GM12878 (cell line): ENCODE measurements at places on chromosomes 1 and 21. TPM values are rescaled to one million over a fixed set of nuclear protein-coding genes. Genes with fewer than 3 reads are reported as not detected.

DNA sequence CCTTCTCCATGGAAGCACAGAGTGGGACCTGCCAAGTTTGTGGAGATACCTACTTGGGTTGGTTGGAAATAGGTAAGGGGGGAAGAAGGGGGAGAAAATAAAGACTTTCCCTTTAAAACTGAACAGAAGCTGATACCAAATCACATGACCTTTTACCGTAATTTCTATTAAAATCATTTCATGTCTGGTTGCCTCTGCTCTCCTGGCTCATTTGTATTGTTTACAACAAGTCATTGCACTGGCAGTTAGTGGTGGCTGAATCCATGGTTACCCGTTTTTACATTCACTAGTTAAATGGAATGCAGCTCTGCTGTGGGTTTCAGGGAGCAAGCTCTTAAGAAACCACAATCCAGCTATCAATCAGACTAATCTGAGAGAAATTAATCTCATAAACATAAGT, 353.7 kb upstream of the ESRRG start:
- no peaks in the 10 kb centered on the region for H3K36me3 ChIP-seq
- H3K27me3 ChIP-seq = no peaks in the 10 kb centered on the region; the same call in 1 of the 2 replicates
- DNase-seq = no peak
- no peak overlapping the region for H3K27ac ChIP-seq

DNA sequence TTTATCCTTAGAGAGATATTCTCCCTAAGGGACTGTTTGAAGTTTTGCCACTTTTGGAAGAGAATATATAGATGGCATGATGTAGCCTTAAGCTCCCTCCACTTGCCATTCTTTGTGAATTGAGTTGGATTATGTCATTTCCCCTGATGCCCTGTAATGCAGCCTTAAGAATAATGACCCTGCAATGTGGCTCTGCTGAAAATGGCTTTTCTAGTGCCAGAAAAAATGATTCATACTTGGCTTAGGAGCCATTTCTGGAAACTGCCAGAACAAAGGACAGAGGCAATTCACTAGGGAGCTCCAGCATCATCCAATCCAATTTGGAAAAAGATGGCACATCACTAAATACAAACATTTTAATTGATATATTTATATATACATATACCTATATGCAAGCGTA, 265.3 kb downstream of the SPATA17 start:
- no peaks in the 10 kb centered on the region for H3K36me3 ChIP-seq
- no peak for DNase-seq
- no peak overlapping the region for H3K4me3 ChIP-seq

GRCh38 chr1:183807549-183808168, 2.7 kb downstream of the RGL1 start:
- H3K4me1 ChIP-seq = peaks cover 21% of the 10 kb centered on the region; the same call in 1 of the 2 replicates
- no peaks in the 10 kb centered on the region for H3K27me3 ChIP-seq
- peak overlapping the region; percentile 90 for H3K4me3 ChIP-seq
- DNase-seq = peak; percentile 69
- no peaks in the 10 kb centered on the region for H3K36me3 ChIP-seq
- H3K27ac ChIP-seq = peak overlapping the region; percentile 93

Gene LORICRIN
- not detected in 2 replicates for total RNA-seq

GRCh38 chr21:15839026-15839425, 109.2 kb downstream of the USP25 start:
- no peak for DNase-seq
- no peaks in the 10 kb centered on the region; the same call in none of the 2 replicates for H3K36me3 ChIP-seq
- H3K27me3 ChIP-seq = no peaks in the 10 kb centered on the region
- H3K4me1 ChIP-seq = no peaks in the 10 kb centered on the region
- no peak overlapping the region for H3K4me3 ChIP-seq

Gene UMODL1
- 0.05 TPM in 1 of 2 replicates, not detected in the other for total RNA-seq

DNA sequence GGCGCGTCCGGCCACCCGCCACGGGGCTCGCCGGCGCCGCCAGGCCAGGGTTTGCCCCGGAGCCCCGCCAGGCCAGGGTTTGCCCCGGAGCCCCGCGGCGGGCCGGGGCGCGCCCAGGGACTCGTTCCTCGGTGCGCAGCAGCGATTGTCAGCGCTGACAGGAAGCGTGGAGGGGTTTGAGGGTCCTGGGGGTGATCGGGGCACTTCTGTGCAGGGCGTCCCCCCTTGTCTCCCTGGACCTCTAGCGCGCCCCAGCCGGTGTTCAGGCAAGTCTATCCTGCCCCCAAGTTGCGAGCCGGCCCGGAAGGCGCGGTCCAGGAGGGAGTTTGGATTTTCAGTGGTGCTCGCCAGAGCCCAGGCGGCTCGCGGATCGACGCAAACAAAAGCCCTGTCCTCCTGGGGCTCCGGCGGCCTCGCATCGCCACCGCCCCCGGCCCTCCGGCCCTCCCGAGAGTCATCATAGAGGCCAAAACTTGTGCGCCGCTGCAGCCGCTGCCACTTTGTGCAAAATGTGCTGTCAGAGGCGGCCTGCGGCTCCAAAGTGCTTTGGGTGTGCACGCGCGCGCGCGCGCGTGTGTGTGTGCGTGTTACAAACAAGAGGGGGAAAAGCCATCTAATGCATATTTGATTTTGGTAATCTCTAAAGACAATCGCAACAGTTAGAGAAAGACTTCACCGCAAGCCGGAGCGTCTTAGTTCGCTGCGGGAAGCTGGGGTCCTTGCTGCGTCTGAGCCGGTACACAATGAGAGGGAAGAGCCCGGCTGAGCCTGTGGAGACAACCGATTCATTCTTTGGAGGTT, 1.0 kb downstream of the ROR1 start:
- H3K4me3 ChIP-seq = no peak overlapping the region
- peaks cover 7% of the 10 kb centered on the region for H3K27me3 ChIP-seq
- no peaks in the 10 kb centered on the region for H3K4me1 ChIP-seq

Gene IFI16
- 185 and 196 TPM in 2 replicates for total RNA-seq

Gene GPR25
- total RNA-seq = not detected in 2 replicates

- H3K36me3 ChIP-seq = no peaks in the 10 kb centered on the region
- H3K27ac ChIP-seq = peak within 1 kb of the TSS; percentile 45
Observed at GRCh38 chr1:111739194-111739924, at the start of gene INKA2. Gene INKA2, minus strand, starts transcription at chr1:111739395. Its CDS starts 153 bp downstream, at chr1:111739242.

Gene WNT3A
- not detected in 2 replicates for total RNA-seq

DNA sequence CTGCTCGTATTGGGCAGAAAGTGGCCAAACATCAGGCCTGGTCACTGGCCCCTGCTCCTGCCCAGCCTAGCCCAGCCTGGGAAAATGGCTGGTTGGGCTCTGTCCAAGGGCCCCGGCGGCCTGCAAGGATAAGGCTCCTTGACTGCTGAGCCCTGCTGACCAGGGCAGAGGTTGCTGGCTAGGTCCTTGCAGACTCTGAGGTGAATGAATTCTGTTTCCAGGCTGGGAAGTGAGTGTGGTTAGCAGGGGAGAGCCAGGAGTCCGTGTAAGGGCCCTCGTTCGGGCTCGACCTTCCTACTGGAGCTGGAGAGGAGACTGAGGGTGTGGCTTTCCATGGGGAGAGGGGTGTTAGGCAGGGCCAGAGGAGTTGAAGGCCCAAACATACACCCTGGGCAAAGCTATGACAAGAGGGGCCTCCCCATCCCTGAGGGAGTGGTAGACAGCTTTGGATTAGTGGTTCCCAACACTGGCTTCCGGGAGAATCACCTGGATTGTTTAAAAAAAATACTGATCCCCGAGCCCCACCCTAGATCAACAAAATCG, 20.6 kb downstream of the CSF1 start:
- peaks cover 2% of the 10 kb centered on the region for H3K36me3 ChIP-seq
- no peaks in the 10 kb centered on the region for H3K27me3 ChIP-seq
- no peak for DNase-seq
- no peak overlapping the region for H3K4me3 ChIP-seq
- H3K27ac ChIP-seq = no peak overlapping the region

Gene ASH1L
- 23.9 and 24.5 TPM in 2 replicates for total RNA-seq

- H3K27me3 ChIP-seq = no peaks in the 10 kb centered on the region
- no peaks in the 10 kb centered on the region for H3K36me3 ChIP-seq
- peak overlapping the region; percentile 84 for H3K4me3 ChIP-seq
- H3K27ac ChIP-seq = peak overlapping the region; percentile 80
- no peak for DNase-seq
Observed at GRCh38 chr1:156508205-156508954, 7.8 kb upstream of the MEF2D start.

DNA sequence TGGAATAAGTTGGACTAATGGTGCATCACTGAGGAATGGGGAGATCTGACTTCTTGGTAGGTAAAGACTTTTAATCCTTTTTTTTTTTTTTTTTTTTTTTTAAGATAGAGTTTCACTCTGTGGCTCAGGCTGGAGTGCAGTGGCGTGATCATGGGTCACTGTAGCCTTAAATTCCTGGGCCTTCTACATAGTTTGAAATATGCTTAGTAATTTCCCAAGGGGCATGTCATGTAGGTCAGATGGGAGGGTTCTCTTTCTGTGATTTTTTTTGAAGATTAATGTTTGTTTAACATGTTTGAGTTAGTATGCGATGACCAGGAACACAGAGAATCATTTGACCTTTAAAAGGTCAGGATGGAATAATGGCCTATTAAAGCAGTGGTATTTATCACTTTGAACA, 129.1 kb downstream of the S1PR1 start:
- no peak for DNase-seq
- H3K4me1 ChIP-seq = peaks cover 42% of the 10 kb centered on the region
- no peak overlapping the region for H3K4me3 ChIP-seq
- no peaks in the 10 kb centered on the region for H3K27me3 ChIP-seq
